Esophagus mucosa (tissue), 1 donor: ENCODE measurements at places on chromosomes 12 and 14. TPM values are rescaled to one million over a fixed set of nuclear protein-coding genes. Genes with fewer than 3 reads are reported as not detected.

The CERS5 gene
- total RNA-seq, result 21.9 TPM

The TMEM260 gene
- 8.9 TPM for total RNA-seq

The TSHR gene
- total RNA-seq, result not detected

The BRAP gene
- 11.0 TPM for total RNA-seq

GRCh38 chr14:68591786-68592185 is 201.1 kb downstream of the ZFP36L1 start:
- ATAC-seq, result no peak

GRCh38 chr12:53892762-53893395 is 45.8 kb upstream of the HOXC13 start:
- ATAC-seq, result no peak

DNA sequence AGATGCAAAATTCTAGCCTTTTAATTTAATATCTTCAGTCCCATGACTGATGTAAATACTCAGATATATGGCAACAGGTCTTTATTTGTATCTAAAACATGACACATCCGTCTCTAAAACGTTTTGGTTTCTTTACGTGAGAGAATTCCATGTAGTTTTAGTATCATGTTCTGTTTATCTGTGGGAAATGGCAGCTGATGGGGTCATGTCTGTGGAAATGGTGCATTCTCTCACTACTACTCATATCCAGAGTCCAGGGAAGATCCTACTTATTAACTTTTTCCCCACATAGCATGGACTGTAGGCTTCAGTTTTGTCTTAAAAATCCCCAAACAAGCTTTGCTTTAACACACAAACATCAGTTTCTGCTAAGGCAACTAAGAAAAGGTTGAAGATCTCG is 53.8 kb downstream of the SPTLC2 start:
- ATAC-seq, result no peak

GRCh38 chr12:27620121-27620520 is 76.1 kb upstream of the REP15 start:
- ATAC-seq, result no peak
